Urinary bladder (tissue), 4 donors: ENCODE measurements at places on chromosomes 2 and 18. TPM values are rescaled to one million over a fixed set of nuclear protein-coding genes. Genes with fewer than 3 reads are reported as not detected.

RUFY4 gene
- total RNA-seq = not detected

FTCDNL1 gene
- 0.85 TPM for total RNA-seq

AQP12A gene
- not detected for total RNA-seq

DNA sequence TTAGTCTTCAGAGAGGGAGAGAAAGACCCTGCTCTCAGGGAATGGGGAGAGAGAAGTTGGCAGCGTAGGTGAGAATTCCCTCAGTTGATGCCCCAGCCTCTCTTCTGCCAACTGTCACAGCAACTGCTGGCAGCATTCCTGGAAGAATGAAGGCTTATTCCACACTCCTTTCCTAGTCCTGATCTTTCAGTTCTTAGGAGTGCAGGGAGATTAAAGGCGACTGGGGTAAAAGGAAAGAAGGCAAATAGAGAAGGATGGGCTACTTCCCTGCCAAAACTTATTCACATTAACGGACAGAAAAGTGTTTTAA, 65.9 kb upstream of the ACAA2 start:
- DNase-seq = no peak

TRIM43B gene
- total RNA-seq = not detected

GRCh38 chr2:127389778-127390435, 2.1 kb upstream of the MAP3K2 start:
- no peak for DNase-seq

- DNase-seq = no peak
Observed at GRCh38 chr18:45328811-45329210, 286.5 kb upstream of the SLC14A2 start.

GRCh38 chr2:221845021-221845365, 272.9 kb upstream of the EPHA4 start:
- no peak for DNase-seq

DQX1 gene
- total RNA-seq = 0.37 TPM

DNA sequence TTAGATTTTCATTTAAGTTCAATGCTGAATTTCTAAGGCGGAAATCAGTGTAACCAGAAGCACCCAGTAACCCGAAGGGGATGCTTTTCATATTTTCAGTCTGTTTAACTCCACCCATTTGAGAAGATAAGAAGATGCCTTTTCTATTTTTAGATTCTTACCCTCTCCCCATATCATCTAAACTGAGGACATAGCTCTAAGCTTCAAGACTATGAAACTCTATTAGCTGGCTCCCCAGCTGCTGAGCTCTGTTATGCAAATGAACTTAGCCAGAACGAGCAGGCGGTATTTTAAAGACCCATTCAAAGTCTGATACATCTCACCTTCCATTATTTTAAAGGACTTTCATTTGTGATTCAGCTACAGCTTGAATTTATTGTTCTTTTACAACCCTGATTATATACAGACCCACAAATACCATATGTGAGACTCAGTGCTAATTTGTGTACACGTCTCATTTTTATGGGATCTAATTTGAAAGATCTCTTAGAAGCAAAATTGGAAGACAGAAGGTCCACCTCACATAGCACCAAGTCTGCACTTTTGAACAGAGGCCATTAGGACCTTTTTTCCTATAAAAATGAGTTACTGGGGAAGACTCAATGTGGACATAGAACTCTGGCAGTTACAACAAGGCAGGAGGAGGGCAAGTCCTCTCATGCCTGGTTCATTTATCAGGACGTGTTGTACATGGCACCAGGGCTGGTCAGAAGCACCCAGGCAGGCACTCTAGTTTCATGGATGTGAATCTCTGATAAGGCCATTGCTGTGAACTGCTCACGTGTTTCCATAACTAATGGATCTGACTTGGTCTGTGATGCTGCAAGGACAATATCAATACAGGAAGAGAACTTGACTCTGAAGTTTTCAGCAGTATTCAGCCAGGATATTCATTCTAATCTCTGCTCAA, 16.3 kb downstream of the CDC42EP3 start:
- no peak for DNase-seq

FBXO15 gene
- total RNA-seq = 1.1 TPM

- no peak for DNase-seq
Observed at GRCh38 chr2:205989271-205990071, 96.5 kb downstream of the INO80D start.

ABHD3 gene
- 21.4 TPM for total RNA-seq

DNA sequence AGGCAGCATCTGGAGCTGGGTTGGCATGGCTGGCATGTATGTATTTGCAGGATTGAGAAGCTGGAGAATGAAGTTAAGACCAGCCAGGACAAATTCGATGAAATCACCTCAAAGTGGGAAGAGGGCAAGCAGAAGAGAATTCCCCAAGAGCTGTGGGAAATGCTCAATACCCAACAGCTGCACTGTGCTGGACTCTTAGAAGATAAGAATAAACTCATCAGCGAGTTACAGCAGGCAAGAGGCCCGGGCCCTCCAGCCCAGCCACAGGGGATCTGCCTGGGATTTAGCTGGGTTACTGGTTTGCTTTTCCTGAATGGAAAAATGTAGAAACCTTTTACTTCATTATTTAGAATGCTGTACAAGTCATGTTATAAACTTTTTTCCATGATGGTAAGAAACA, 22.5 kb downstream of the DRC1 start:
- no peak for DNase-seq

ZNF142 gene
- 8.5 TPM for total RNA-seq

- DNase-seq = no peak
Observed at GRCh38 chr2:224948859-224949258, 93.4 kb downstream of the DOCK10 start.

DNA sequence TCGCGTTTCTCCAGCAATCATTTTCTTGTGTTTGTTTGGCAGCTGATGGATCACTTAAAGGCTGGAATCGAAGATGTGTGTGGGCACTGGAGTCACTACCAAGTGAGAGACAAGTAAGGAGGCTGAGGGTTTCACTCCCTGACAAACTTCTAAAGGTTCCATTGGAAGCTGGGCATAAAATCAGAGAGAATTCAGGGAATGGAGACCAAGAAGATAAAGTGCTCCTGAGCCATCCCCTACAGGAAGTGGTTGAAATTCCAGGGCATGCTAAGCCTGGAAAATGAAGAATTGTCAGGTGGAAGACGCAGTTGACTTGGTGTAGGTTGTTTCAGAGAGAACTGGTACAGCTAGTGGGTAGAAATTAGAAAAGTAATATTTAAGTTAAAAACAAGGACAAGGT, 39.1 kb downstream of the SLC9A4 start:
- DNase-seq = no peak
